Suppressor macrophage treated with lipopolysaccharide for 1 hour (primary cell): ENCODE measurements at places on chromosomes 3 and 15.

- no peak for DNase-seq
Observed at GRCh38 chr3:37093481-37093880, 80.9 kb downstream of the LRRFIP2 start.

GRCh38 chr15:77180757-77181156 lies 109.8 kb upstream of the TSPAN3 start:
- DNase-seq = peak; percentile 87

GRCh38 chr15:31867536-31868442 lies 162.5 kb upstream of the CHRNA7 start:
- DNase-seq = peak; percentile 81

- DNase-seq = no peak
Observed at GRCh38 chr3:189677667-189678066, 46.5 kb downstream of the TP63 start.

DNA sequence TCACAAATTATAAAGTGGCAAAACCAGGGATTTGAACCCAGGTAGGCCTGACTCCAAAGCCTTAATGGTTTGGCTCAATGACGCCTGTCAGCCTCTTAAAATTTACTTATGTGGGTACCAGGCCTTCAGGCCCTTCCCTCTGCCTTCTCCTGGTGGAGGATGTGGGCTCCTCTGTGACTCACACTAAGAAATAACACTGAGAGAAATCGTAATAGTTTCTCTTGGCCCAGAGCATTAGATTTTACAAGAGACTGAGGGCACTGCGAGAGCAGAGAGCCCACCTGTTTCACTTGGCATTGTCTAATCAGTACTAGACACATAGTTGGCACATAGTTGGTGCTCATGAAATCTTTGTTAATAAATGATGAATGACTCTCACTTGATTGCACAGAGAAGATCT lies 505.2 kb downstream of the SHQ1 start:
- peak; percentile 24 for DNase-seq

- DNase-seq = peak; percentile 93
Observed at GRCh38 chr3:185976977-185977678, 39.3 kb upstream of the TRA2B start.

- DNase-seq = no peak
Observed at GRCh38 chr3:71288269-71288930, 295.1 kb downstream of the FOXP1 start.

DNA sequence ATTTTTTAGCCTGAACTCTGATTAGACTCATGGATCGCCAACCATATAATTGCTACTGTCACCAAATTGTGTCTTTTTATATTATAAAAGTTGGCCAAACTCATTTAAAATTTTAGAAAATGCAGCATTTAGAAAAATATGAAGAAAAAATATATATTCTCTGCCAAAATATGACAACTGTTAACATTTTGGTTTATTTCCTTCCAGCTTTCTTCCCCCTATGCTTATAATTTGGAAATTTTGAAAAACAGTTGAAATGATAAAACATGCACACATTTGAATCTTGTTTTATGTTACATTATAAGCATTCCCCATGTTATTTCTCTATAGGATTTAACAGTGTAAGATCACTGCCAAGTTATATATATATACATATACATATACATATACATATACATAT lies 1112.8 kb downstream of the TUSC7 start:
- DNase-seq = no peak

- DNase-seq = no peak
Observed at GRCh38 chr3:142215106-142215505, 10.3 kb downstream of the GK5 start.

DNA sequence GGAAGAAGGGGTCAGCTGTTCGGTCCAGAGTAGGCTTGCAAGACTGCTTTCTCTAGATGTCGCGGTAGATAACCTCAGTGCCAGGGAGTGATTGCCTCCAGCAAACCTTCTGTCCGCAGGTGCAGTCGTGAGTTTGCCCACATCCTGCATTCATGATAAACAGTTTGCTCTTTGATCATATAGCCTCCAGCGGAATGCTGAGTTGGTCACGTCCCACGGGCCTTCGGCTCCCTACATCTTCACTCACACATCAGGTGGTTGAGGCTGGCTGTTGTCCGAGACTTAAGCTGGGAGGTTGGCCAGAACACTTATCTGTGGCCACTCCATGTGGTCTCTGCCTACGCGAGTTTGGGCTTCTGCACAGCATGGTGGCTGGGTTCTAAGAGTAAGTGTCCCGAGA lies 62.1 kb upstream of the NR2C2 start:
- DNase-seq = no peak
